Colonic mucosa (tissue), 4 donors: ENCODE measurements at places on chromosomes 6 and 20.

DNA sequence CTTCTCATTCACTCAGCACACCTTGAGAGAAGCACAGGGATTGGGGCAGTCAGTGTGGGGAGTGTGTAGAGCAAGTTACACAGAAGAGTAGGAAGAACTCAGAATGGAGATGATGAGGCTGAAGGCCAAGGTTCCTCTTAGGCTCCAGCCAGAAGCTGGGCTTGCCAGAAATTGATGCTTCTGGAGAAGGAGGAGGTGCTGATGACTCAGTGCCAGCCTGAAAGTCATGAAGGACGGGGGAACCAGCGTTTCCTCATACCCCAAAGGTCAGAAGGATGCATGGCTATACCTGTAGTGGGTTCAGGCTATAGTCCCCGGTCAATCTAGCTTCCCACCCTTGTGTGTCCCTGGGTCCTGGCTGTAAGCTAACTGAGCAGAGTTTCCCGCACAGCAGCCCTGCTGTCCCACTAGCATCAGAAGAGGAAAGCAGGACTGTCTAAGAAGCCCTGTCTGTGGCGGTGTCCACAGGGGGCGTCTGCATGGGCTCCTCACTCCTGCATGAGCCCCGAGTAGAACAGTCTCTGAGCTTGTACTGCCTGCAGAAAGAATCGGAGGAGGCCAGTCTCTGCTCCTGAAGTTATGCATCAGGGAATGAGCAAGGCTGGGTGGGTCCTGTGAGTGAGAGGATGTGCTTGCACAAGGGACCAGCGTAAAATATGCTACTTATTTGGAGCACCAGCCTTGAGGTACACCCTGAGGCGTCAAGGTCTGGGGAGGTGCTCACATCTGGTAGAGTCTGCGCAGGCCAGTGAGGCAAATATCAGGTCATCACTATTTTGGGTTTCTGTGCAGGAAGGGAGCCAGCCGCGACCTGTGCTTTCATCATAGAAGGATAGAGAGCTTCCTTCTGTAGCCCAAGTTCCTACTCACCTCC is 148.5 kb downstream of the MRPL14 start:
- no peak for DNase-seq

GRCh38 chr6:18241208-18242038 is 22.9 kb downstream of the DEK start:
- no peak for DNase-seq

GRCh38 chr6:19478273-19478672 is 358.9 kb upstream of the ID4 start:
- DNase-seq = no peak

DNA sequence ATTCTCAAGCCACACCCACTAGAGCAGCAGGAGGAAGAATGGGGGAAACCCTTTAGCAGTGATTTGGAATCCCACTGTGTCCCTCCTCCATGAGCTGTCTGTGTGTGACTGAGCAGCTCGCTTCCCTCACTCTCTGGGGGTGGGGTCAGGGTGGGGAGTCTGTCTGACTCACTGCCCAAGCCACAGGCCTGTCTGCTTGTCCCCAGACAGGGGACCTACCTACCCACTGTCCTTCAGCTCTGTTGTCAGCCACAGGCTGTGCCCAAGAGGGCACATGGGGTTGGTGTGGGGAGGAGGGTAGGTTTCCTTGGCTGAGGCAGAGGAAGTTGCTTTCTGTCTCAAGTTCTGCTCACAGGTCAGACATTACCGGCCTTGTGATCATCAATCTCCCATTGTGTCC is 127.0 kb downstream of the MAFB start:
- DNase-seq = peak; percentile 48

DNA sequence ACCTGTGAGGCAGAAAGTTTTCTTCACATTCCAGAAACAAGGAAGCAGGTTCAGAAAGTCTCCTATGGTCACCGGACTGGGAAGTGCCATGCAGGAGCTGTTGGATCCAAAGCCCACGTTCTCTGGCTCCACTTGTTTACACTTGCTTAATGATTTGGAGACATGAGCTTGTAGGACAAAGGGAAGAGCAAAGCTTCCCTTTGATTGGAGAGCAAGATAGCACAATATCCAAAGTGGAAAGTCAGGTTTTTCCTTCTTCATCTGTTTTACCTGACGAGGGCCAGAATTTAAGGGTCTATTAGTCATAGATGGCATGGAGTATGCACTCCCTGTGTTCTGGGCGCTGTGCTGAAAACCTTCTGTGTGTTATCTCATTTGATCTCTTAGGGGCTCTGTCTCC is 81.2 kb downstream of the PDE7B start:
- no peak for DNase-seq

- DNase-seq = no peak
Observed at GRCh38 chr6:155687645-155688044, 232.0 kb upstream of the NOX3 start.

DNA sequence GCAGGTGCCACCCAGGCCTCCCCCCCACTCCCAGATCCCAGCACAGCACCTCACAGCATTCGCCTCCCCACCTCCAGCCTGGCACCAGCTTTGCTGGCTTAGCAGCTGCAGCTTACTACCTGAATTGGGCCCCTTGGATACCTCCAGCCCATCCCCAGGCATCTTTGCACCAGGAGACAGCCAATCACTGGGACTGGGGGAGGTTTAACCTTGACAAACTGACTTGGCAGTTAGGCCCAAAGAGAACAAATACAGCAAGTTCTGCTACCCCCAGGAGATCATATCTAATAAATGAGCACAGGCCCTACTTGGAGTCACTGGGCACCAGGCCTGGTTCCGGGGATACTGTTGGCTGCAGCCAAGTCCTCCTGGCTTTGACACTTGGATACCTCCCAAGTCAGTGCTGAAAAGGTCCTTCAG is 8.8 kb downstream of the PDRG1 start:
- no peak for DNase-seq

GRCh38 chr6:20335872-20336271 is 65.8 kb upstream of the E2F3 start:
- DNase-seq = no peak

DNA sequence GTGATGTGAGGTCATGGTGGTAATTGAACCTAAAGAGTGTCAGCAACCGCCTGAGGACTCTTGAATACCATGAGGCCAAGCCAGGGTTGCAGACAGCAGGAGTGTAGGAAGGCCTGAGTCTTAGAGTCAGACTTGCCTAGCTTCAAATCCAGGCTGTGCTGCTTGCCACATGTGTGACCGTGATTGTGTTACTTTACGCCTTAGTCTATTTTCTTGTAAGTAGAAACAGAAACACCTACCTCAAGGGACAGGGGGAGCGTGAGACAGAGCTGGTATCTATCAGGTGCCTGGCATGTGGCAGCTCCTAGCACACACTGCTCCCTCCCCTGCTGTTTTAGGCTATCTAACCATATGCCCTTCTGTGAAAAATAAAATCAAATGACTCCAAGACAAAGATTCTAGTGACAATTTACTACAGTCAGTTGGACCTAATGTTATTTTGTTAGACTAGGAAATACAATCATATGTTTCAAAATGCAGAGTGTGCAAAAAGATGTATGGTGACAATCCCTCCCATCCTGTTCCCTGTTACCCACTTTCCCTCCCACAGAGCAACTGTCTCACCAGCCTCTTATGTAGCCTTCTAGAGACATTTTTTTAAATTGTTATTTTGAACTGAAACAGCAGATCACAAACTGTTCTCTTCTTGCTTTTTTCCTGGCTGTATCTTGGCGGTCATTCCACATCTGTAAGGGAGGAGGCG is 21.7 kb downstream of the TAF8 start:
- DNase-seq = no peak

- DNase-seq = no peak
Observed at GRCh38 chr20:57964011-57964862, 254.4 kb upstream of the PMEPA1 start.

DNA sequence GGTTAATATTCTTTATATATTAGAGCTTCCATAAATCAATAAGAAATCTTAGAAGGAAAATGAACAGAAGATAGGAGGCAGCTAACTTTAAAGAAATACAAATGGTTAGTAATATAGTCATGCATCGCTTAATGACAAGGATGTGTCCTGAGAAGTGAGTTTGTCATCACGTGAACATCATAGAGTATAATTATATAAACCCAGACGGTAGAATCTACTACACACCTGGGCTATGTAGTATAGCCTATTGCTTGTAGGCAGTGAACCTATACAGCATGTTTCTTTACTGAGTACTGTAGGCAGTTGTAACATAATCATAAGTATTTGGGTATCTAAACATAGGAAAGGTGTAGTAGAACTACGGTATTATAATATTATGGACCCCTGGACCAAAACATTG is 14.3 kb downstream of the TBPL1 start:
- no peak for DNase-seq

DNA sequence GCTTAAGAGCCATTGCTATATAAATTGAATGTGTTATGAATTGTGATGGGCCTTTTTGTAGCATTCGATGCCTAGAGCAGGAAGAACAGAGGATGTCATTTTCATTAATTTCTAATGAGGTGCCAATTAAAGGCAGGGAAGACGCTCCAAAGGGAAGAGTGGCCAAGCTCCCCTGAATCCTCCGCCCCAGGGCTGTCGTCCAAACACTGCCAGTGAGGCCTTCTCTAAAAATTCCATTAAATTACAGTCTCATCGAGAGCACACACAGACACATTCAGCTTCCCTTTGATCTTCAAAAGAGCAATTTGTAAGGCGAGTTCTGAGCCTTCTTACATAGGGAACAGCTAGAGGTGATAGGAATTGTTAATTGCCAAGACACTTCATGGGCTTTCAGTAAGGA is 300.0 kb downstream of the ZFAND3 start:
- DNase-seq = no peak

- DNase-seq = no peak
Observed at GRCh38 chr6:24223115-24223919, 97.3 kb downstream of the NRSN1 start.

GRCh38 chr20:62900692-62901584 is 25.4 kb downstream of the DIDO1 start:
- peak; percentile 62 for DNase-seq

DNA sequence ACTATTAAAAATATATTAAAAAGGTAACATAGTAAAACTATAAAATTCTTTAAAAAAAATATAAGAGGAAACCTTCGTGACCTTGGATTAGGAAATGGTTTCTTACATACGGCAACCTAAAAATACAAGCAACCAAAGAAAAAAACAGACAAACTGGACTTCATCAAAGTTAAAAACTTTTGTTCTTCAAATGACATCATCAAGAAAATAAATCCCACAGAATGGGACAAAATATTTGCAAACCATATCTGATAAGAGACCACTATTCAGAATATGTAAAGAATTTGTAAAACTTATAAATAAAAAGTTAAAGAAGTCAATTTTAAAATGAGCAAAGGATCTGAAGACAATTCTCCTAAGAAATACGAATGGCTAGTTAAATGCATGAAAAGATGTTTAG is 110.0 kb downstream of the ATG5 start:
- DNase-seq = no peak

GRCh38 chr20:31494131-31494530 is 19.0 kb downstream of the REM1 start:
- no peak for DNase-seq

GRCh38 chr20:6061544-6061943 is 7.7 kb upstream of the LRRN4 start:
- no peak for DNase-seq

DNA sequence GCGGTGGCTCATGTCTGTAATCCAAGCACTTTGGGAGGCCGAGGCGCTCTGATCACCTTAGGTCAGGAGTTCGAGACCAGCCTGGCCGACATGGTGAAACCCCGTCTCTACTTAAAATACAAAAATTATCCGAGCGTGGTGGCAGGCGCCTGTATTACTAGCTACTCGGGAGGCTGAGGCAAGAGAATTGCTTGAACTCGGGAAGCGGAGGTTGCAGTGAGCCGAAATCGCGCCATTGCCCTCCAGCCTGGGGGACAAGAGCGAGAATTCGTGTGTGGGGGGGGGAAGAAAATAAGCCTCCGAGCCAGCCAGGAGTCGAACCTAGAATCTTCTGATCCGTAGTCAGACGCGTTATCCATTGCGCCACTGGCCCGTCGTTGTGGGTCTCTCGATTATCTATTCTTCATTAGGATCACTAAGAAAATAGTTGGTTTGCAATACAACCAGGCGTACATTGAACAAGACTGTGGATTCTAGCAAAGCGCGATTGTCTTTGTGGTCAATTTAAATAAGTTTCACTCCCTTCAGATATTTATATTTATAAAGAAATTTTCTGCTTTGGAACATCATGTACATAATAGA is 33.9 kb upstream of the PRSS16 start:
- no peak for DNase-seq

DNA sequence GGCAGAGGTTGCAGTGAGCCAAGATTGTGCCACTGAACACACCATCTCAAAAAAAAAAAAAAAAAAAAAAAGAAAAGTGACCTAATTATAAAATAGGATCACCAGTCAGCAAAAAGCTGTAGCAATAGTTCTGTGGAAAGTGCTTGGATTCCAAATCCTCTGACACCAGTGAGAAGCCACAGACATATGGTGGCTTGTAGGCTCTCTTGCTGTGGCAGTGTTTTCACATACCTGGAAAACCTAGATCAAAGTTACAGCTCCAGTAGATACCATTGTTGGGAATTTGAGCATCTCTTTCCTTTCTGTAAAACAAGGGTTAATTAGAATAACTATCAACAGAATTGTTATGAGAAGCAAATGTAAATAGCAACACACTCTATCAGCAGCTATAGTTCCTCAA is 4.1 kb downstream of the CCDC170 start:
- no peak for DNase-seq

- no peak for DNase-seq
Observed at GRCh38 chr6:89299466-89299850, 15.6 kb downstream of the GABRR2 start.

DNA sequence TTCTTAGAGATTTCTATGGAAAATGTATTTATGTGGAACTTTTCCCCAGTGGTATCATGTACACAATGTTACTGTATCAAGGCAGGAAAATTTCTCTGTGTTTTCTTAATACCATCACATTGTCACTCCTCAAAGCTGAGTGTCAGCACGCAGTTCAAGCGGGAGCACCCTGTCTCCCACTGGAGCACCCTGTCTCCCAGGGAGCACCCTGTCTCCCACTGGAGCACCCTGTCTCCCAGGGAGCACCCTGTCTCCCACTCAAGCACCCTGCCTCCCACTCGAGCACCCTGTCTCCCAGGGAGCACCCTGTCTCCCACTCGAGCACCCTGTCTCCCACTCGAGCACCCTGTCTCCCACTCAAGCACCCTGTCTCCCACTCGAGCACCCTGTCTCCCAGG is 51.3 kb downstream of the PSMG4 start:
- DNase-seq = no peak

DNA sequence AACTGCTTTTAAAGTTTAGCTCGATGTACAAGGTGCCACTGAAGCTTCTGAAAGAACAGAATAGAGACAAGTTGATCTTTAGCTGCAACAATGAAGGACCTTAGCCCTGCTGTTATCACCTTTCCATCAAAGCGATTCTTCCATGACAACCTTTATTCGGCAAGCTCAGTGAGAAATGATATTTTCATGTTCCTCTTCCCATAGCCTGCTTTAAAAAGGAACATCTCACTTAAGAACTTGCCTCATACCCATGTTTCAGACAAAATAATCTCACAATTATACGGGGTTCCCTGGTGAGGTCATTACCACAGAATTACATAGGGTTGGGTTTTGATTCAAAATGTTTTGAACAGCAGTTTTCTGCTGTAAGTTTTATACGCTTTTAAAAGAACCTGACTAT is 264.2 kb downstream of the THBS2 start:
- no peak for DNase-seq
